ENCODE measurements at places on chromosomes 1 and 21.

- DNase-seq = no peak
These were observed 209.7 kb downstream of the PATJ start for GRCh38 chr1:61951731-61952580.

- DNase-seq = no peak
These were observed 421.3 kb downstream of the NEGR1 start for GRCh38 chr1:71861022-71861421.

GRCh38 chr21:46304955-46305354 lies 18.7 kb downstream of the C21orf58 start:
- no peak for DNase-seq

DNA sequence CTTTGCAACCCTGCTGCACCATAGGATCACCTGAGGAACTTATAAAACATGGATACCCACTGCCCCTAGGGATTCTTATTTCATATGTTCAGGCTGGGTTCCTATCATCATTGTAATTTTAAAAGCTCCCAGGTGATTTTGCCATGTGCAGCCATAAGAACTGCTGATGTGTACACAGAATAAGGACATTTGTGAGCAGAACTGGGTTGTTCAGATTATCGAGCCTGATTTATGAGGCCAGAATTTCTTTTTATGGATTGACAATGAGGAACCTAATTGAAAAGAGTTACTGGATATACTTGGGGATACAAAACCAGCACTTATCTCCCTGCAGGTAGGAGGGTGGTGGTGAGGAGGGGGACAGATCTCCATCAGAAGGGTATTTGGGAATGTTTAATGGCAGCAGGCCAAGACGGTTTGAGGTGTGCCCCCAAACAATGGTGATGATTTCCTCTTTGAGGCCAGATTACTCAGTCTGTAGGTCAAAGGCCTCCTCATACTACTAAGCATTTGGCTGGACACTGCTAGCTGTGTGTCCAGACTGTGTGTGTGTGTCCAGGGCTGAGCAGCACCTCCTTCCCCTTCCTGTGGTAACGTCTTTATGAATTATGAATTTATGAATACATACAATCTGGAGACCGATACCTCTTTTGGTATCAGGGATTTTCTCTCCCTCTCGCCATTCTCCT lies 18.9 kb downstream of the NOS1AP start:
- no peak for DNase-seq

DNA sequence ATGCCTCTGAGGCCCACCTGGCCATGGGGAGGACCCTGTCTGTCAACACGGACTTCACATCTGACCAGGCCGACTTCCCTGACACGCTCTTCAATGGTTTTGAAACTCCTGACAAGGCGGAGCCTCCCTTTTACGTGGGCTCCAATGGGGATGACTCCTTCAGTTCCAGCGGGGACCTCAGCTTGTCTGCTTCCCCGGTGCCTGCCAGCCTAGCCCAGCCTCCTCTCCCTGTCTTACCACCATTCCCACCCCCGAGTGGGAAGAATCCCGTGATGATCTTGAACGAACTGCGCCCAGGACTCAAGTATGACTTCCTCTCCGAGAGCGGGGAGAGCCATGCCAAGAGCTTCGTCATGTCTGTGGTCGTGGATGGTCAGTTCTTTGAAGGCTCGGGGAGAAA lies 101.8 kb downstream of the ADARB1 start:
- DNase-seq = no peak

DNA sequence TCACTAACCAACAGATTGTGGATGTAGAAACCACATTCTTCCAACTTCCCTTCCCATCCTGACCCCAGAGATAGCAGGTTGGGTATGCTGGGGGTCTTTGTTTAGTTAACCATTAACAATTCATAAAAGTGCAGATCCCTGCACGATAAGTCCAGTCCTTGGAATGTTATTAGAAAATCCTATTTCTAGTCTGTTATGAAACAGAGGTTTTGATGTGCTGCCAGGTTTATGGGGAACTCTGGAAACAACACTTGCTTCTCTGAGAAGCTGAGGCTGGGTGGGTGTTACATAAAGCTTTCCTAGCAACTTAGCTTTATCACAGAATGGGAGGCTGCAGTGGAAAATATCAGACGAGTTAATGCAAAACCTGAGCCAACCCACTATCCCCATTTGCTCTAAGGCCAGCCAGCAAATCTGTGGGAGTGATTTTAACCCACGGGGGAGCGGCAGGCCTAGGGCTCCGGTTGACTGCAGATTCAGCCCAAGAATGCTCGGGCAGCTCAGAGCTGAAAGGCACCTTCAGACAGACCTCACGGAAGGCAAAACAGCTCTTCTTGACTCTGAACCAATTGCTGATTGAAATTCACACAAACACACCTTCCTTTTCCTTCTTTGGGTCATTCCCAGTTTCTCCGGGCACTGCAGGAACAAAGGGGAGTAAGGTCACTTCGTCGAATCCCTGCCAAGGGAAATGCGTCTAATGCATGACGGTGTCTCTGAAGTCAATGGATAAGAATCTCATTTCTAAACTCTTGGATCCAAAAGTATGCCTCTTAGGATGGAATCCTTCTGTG lies 111.7 kb upstream of the IRF2BP2 start:
- DNase-seq = no peak

DNA sequence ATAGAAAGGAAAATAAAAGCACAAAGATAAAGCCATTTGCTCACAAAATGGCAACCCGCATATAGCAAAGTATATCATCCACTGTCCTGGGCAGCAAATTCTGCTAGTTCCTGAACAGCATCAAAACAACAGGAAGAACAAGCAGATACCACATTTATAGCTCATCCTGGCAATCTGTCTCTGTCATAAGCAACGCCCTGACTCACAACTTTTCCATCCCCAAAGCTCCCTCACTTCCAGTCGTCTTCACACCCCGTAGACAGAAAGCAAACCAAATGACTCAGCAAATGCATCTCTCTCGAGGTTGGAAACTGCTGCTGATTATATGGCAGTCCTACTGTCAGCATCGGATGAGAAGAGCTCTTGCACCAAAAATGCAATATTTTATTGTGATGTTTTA lies 65.8 kb downstream of the AK5 start:
- no peak for DNase-seq

- no peak for DNase-seq
These were observed 213.7 kb downstream of the ASTN1 start for GRCh38 chr1:176950736-176951324.

DNA sequence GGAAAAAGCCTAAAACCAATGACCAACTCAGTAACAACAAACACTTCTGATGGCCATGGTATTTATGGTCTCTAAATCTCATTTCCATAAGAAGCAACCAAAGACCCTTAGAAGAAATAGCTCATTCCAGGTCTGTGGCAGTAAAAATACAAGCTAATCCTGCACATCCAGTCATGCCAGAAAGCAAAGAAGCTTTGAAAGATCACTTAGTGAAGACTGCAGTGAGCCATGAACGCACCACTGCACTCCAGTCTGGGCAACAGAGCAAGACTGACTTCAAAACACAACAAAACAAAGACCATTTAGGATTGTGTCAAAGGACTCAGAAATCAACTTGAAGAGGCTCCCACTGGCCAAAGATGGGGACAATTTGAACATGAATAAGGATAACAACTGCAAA lies 18.4 kb upstream of the ELK4 start:
- no peak for DNase-seq

DNA sequence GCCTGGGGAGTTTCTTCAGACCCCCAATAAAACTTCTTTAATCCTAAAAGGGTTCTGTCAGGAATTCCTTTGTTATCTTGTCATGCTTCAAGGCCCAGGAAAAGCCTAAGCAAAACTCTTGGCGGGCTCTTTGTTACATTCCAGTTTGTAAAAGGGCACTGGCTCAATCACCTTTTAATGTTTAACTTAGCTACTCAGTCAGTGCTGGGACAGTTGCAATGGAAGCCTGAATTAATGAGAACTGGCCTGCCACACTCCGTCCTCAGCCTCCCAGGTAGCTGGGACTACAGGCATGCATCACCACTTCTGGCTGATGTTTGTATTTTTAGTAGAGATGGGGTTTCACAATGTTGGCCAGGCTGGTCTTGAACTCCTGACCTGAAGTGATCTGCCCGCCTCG lies 21.3 kb upstream of the ASB17 start:
- no peak for DNase-seq

- DNase-seq = no peak
These were observed 133.8 kb downstream of the HHIPL2 start for GRCh38 chr1:222413991-222414549.

DNA sequence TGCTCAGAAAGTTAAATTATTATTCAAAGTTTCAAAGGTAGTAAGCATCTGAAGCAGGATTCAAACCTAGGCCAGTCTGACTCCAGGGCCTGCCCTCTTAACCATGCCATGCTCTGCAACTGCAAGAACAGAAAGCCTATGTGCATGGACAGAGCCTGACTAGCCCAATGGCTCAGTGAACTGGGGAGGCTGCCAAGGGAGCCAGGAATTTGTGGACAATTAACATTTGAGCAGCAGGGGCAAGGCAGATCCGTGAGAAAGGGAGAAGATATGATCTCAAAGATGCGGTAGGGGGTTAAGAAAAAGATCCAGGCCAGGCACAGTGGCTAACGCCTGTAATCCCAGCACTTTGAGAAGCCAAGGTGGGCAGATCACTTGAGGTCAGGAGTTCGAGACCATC lies 6.5 kb upstream of the ATP1A4 start:
- no peak for DNase-seq

DNA sequence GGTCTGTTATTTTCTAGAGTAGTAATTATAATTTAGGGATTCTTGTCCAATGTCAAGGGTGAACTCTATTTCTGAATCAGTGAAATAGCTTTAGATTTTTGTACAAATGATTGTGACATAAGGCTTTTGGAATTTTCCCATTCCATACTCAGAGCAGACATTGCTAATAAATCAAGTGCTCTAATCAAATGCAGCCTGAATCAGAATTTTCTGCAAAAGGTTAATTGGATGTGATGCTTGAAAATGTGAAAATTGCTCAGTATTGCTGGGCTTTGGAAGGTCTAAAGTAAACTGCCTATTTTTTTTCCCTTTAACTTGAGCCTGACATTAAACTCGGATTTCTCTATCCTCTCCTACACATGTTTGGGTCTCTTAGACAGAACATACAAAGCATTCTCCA lies 23.2 kb downstream of the SGIP1 start:
- DNase-seq = no peak

DNA sequence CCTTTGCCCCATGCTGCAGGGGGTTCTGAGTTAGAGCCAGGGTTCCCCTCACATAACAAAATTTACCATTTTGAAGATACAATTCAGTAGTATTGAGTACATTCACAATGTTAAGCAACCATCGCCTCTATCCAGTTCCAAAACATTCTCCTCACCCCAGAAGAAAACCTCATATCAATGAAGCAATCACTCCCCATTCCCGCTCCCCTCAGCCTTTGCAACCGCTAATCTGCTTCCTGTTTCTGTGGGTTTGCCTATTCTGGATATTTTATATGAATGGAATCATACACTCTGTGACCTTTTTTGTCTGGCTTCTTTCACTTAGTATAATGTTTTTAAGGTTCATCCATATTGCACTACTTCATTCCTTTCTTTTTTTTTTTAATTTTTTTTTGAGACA lies 32.9 kb downstream of the SERINC2 start:
- DNase-seq = no peak

- no peak for DNase-seq
These were observed 68.4 kb downstream of the LPGAT1 start for GRCh38 chr1:211762206-211762605.

DNA sequence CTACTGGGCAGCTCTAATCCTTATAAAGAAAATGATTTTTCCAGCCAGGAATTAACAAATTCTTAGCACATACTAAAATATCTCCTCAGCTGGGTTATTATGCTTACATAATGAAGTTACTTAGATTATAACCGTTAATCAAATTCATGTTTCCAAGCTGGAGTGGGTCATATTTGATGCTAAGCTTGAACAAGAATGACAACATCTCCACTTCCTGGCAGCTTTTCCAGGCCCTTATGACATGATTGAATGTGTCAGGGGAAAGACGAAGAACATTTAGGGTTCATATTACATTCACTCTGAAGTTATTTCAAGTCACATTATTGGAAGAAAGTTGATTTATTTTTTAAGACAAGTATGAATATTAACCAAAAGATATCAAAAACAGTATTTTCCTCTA lies 333.7 kb downstream of the PCP4 start:
- no peak for DNase-seq

DNA sequence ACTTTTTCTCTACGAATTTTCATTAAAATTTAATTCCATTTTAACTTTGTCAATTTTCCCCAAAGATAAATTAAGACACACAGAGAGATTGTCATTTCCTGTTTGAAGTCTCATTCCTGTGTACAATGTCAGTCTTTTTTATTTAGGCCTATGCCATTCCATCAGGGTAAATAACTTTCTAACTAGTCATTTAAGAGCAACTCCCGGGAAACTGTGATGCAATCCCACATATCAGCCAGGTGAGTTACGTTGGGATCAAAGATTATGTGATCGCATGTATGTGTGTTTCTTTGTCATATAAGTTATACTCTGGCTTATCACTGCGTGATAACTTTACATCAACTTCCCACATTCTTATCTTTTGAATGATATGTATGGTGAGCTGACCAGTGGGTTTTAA lies 86.1 kb upstream of the S1PR1 start:
- DNase-seq = no peak

- no peak for DNase-seq
These were observed 1.6 kb upstream of the NECAP2 start for GRCh38 chr1:16438924-16439323.

GRCh38 chr1:102098081-102098480 lies 101.4 kb upstream of the OLFM3 start:
- DNase-seq = no peak

DNA sequence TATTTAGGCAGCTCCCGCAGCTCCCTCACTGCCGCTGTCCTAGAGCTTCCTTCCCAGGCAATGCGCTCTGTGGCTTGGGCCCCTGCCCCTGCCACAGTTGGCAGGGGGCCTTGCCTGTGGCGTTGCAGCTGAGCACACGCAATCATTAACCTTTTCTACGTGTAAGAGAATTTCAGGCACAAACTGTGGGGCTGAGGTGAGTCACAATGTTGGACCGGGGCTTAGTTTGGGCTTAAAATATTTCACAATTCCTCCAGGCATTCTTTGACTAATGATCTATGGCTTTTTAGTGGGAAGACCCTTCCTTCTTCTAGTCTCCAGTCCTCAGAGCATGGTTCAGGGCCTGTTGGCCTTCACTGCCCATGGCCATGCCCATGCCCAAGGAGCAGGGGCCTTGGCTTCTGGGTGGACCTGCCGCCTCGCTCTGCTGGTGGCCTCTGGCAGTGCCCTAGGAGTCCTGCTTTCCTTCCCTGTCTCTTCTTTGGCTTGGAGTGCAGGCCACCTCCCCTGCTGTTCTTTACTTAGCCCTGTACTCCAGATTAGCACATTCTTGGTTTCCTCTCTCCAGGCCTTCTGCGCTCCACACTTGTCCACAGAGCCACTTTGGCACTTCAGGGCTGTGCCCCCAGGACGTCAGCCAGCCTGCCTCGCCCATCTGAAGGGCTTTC lies 39.2 kb downstream of the MAPKAPK2 start:
- DNase-seq = no peak

DNA sequence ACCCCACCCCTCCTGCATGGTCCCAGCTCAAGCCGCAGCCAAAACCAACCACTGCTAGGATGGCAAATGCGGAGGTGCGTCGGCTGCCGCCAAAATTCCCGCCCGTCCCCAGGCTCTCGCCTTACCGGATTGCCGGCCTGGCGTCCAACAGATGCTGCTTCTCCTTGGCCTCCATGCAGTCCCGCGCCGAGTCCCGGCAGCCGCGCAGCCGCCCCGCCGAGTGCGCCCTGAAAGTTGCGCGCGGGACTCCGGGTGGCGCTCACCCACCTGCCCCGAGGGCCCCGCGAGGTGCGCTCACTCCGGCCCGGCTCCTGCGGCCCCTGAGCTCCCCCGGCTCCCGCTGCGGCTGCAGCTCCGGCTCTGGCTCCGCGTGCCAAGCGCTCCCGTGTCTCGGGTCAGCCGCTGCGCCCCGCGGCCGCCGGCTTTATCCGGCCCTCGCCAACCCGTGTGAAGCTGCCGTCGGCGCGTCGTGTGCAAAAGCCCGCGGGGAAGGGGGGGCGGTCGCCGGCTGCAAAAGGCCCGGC lies at the start of gene SLC30A2:
Gene SLC30A2, minus strand, starts transcription at position 397 of the 524 bp plus-strand sequence. Its CDS starts 222 bp downstream, at position 175.
- DNase-seq = no peak

All from stimulated activated CD8-positive, alpha-beta memory T cell treated with anti-CD3 and anti-CD28 coated beads, Interleukin-15, amount 100 ng/mL, for 48 hours (primary cell).